Right renal cortex interstitium (tissue), 3 donors: ENCODE measurements at places on chromosomes 16 and 17.

GRCh38 chr16:57736419-57737351, 1.1 kb downstream of the KATNB1 start:
- DNase-seq: peak; percentile 55

GRCh38 chr16:2910441-2910969, 1.2 kb upstream of the FLYWCH1 start:
- no peak for DNase-seq

DNA sequence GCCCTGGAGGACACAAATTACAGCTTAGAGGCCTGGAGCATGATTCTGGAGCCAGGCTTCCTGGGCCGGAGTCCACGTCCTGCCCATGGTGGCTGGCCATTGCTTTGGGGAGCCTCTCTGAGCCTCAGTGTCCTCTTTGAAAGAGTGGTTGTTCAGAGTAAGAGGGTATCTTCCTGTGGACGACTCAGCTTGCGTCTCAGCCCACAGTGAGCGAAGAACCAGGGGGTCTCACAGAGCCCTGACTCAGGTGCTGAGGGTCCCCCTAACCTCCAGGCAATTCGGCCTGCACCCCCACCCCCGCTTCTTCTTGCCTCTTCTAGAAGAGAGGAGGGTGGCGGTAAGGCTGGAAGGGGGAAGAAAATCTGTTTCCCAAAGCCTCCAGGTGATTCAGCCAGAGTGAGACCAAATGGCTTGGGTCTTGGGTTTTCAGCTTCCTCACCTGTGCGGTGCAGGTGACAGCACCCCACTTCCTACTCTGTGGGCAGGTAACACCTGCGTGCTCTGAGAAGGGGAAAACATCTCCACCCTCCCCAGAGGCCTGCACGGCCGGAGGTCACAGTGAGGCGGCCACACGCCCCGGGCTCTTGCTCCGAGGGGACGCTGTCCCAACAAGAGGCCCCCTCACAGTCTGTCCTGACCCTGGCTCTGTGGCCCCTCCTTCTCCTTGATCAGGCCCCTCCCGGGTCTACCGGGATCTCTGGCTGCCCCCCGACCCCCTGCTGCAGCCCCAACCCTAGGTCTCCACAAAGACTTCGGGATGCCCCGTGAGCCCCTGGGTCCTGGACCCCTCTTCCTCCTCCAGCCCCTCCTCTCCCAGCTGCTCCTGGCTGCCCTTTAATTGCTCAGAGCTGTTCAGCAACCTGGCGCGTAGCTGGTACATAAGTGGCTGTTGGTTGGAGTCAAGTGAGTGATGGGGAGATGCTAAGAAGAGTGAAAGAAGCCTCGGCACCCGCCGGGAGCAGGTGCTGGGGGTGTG, 119.2 kb downstream of the METRNL start:
- no peak for DNase-seq

DNA sequence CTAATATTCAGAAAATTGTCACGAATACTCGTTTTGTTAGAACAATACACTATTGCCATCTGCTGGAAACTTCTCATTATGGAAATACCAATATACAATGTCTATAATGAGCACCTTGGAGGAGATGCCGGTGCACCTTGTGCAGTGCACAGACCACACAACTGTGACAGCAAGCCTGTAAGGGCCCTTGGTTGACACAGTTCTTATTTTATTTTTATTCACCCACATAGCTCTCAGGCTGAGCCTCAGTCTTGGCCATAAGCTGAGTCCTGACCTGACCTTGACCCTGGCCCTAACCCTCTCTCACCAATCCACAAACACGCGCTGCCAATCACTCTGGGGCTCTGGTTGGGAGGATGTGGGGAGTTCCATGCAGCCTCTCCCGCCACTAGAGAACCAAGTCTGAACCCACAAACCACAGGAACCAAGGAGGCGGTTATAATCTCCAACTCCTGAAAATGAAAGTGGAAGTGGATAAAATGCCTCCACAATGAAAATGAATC, 7.6 kb downstream of the AIPL1 start:
- no peak for DNase-seq

DNA sequence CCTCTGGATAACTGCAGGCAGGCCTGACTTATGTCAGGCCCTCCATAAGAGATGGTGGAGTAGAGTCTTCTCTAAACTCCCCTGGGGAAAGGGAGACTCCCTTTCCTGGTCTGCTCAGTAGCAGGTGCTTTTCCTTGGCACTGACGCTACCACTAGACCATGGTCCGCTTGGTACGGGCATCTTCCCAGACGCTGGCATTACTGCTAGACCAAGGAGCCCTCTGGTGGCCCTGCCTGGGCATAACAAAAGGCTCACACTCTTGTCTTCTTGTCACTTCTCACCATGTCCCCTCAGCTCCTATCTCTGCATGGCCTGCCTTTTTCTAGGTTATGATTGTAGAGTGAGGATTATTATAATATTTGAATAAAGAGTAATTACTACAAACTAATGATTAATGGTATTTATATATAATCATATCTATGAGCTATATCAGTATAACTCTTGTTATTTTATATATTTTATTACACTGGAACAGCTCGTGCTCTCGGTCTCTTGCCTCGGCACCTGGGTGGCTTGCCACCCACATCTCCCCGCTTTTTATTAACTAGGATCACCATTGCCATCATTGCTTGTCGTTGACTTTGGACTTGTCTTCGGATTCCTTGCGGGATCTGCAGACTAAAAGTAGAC, 59.8 kb upstream of the ARL4D start:
- DNase-seq: no peak

- DNase-seq: no peak
Measured at GRCh38 chr17:57584050-57584551, 161.0 kb downstream of the CCDC182 start.

GRCh38 chr17:59490216-59490615, 75.2 kb upstream of the DHX40 start:
- DNase-seq: no peak

GRCh38 chr17:41772586-41773189, 13.8 kb downstream of the JUP start:
- DNase-seq: no peak

DNA sequence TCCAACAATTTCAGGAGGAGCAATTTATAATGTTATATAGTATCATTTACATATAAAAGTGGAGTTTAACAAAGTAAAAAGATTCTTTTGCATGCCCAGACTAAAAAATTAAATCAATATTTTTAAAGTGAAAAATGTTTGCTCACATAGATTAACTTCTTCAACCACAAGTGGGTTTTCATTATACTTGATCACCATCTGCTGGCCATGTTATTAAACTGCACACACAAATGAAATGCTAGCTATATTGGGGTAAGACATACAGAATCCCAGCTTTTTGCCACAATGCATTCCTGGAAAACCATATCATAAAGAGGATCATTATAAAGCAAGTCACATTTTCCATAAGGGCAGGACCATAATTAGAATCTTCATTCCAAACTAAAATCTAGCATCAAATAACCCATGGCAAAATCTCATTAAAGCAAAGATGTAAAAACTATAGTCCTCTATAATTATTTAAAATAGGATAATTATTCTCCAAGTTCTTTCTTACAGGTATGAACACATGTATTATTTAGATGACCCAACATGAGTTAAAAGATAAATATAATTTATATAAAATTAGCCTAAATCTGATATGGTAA, 26.3 kb downstream of the CEP112 start:
- peak; percentile 36 for DNase-seq

- DNase-seq: no peak
Measured at GRCh38 chr16:66652661-66653360, 43.7 kb downstream of the CMTM4 start.

- no peak for DNase-seq
Measured at GRCh38 chr17:82175951-82176350, 36.7 kb downstream of the CCDC57 start.

DNA sequence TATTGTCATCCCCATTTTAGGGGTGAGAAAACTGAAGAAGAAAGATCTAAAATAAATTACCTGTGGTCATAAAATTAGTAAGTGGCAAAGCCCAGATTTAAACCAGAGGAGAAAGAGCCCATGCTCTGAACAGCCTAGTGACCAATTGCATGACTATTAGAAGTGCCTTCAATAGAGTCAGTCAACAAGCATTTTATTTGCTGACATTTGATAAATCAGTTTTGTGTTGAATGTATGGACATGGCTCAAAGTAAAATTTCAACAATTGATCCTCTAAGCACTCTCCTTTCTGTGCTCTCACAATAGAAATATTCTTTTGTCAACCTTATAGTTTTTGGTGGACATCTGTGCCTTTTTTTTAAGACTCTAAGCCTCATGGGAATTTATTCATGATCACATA, 572.9 kb upstream of the SOX9 start:
- no peak for DNase-seq

DNA sequence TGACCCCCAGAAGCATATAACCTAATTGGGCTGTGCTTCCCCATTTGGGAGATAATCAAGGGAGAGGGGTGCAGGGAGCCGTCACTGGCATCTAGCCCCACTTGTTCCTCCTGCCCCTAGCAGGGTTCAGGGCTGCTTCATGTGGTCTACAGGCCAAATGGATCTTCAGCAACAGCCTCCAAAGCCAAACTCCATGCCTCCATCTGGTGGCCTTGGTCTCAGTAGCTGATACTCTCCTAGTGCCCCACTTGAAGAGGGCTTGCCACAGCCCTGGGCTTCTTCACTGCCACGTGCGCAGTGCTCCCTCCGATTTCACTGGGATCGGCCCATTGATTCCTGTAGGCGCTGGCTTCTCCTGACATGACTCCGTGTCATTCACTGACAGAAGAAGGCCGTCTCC, 24.6 kb downstream of the LYRM9 start:
- no peak for DNase-seq

- DNase-seq: no peak
Measured at GRCh38 chr17:68349157-68349556, 57.9 kb downstream of the ARSG start.

DNA sequence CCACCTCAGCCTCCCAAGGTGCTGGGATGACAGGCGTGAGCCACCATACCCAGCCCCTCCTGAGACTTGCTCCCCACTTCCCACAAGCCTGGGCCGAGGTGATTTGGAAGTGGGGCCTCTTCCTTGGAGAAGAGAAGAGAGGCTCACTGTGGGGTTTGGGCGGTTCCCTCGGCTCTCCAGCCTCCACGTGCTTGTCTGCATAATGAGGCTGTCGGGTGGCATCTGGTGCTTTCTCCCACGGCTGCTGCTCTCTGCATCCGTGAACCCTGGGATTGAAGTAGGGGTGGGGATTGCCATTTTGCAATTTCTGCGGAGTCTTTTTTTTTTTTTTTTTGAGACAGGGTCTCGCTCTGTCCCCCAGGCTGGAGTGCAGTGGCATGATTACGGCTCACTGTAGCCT, 101.4 kb downstream of the RAP1GAP2 start:
- no peak for DNase-seq

- DNase-seq: no peak
Measured at GRCh38 chr16:85330694-85331188, 218.5 kb upstream of the CIBAR2 start.

GRCh38 chr16:86213437-86214205, 296.7 kb upstream of the FOXF1 start:
- no peak for DNase-seq

- DNase-seq: no peak
Measured at GRCh38 chr16:23407436-23408127, 45.4 kb downstream of the COG7 start.

DNA sequence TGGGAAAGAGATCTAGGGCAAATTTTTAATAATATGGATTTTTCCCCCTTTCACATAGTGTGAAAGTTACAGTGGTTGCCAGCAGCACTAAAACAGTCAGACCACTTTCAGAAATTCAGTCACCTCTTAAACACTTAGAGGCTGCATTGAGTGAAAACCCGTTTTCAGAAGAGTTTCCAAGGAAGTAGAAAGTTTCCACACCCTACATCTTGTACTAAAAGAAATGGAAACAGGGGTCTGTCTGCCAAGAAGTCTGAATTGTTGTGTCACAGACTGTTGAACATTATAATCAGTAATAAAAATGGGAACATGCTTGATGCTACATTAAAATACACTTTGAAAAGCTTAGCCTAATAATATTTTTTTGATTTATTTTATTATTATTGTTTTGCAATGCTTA, 278.9 kb upstream of the KCNJ16 start:
- no peak for DNase-seq

- DNase-seq: no peak
Measured at GRCh38 chr17:14605267-14605599, 304.4 kb downstream of the HS3ST3B1 start.

- no peak for DNase-seq
Measured at GRCh38 chr16:6038941-6039645, 941.5 kb upstream of the EEF2KMT start.

DNA sequence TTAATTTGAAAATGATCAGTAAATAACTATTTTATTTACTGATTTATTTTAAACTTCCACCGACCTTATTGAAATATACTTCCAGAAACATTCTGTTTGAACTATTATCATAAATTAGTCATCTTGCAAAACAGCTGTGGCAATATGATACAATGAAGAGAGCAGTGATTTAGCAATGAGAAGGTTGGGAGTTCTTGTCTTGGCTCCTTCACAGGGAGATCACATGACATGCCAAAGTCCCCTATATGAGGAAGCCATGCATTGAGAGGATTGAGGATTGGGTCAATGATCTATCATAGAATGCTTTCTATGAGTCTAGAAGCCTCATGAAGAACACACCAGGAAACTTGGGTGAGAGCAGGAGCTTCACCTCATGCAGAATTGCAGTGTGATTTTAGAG, 222.7 kb downstream of the LGALS9B start:
- DNase-seq: no peak

GRCh38 chr17:81586096-81586495, 33.9 kb upstream of the FAAP100 start:
- no peak for DNase-seq

GRCh38 chr17:77281122-77281903, 140.5 kb downstream of the SEC14L1 start:
- no peak for DNase-seq

DNA sequence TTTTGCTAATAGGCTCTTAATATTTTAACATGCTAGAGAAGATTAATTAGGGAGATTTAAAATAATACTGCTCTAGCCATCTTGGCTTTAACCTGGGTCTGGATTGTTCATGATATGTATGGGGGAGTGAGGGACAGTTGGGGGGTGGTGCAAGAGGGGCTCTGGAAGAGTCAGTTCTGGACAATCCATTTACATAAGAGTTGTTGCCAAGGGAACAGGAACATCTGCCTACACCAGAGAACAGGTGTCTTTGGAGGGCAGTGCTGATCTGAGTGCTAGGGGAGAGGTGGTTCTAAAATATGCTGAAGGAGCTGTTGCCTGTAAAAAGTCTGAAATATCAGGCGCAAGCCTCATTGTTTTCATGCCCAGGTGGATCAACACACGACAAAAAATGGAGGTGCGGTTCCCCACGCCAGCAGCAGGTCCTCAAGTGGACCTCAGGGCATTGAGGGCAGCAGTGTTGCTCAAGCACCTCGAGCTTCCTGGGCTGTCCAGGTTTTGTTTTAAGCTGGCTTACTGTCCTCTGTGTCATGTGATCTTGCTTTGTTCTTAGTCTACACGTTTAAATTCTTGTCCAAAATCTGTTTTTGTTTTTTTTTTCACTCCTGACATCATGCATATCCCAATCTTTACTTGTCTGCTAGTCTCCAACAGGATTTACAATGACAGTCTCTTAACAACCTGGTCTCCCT, 25.4 kb upstream of the WSB1 start:
- DNase-seq: no peak

- no peak for DNase-seq
Measured at GRCh38 chr17:4850246-4850645, 17.1 kb downstream of the MINK1 start.

- no peak for DNase-seq
Measured at GRCh38 chr17:57480438-57481196, 224.3 kb downstream of the MSI2 start.

- no peak for DNase-seq
Measured at GRCh38 chr17:82239401-82239925, 10.6 kb downstream of the SLC16A3 start.
